ENCODE measurements at places on chromosomes 6 and 20.

- no peak for DNase-seq
Measured at GRCh38 chr20:55760586-55760985, 244.7 kb downstream of the CBLN4 start.

DNA sequence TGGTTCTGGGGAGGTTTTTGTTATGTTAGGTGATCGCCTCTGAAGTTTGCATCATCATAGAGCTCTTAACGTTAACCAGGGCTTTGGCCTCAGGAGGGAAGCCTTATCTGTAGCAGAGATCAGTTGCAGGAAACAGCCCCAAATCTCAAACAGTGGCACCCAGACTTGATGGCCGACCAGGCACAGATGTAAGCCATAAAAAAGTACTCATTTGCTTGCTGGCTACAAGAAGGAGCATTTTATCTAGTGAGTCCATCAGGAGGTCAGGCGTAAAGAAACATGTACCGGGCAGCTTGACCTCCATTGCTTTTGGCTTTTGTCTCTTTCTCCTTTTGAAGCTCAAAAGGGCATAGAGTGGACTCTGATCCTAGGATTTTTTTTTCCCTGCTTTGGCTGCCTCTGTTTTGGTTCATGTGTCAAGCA is 122.3 kb downstream of the CCDC170 start:
- no peak for DNase-seq

- no peak for DNase-seq
Measured at GRCh38 chr6:13038741-13039190, 289.6 kb downstream of the TBC1D7 start.

DNA sequence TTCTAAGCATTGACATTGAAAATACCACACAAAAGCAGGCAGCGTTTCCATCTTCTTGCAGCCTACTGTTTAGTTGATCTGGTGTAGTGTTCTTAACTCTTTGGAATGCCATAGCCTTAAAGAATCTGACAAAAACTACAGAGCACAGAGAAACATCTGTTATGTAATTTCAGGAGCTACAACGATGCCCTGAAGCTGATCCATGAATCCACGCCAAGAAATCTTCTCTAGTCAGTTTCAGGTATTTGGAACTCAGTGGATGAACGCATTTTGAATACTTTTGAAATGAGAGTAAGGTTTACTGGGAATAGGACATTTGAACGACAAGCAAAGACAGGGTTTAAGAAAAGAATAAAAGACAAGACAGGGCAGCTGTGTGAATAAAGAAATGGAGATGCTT is 17.8 kb downstream of the ALDH8A1 start:
- DNase-seq: no peak

- DNase-seq: peak; percentile 79
Measured at GRCh38 chr6:31399589-31400466, 3.6 kb upstream of the MICA start.

GRCh38 chr6:89840538-89840937 is 10.9 kb downstream of the CASP8AP2 start:
- no peak for DNase-seq

- DNase-seq: no peak
Measured at GRCh38 chr6:49570474-49571079, 20.1 kb downstream of the C6orf141 start.

GRCh38 chr6:134093007-134093573 is 40.7 kb upstream of the SLC2A12 start:
- no peak for DNase-seq

- no peak for DNase-seq
Measured at GRCh38 chr6:14107711-14108494, 9.7 kb upstream of the CD83 start.

- DNase-seq: no peak
Measured at GRCh38 chr20:10468340-10468845, 33.3 kb downstream of the SLX4IP start.

GRCh38 chr6:2505624-2506023 is 245.1 kb downstream of the MYLK4 start:
- DNase-seq: peak; percentile 34

DNA sequence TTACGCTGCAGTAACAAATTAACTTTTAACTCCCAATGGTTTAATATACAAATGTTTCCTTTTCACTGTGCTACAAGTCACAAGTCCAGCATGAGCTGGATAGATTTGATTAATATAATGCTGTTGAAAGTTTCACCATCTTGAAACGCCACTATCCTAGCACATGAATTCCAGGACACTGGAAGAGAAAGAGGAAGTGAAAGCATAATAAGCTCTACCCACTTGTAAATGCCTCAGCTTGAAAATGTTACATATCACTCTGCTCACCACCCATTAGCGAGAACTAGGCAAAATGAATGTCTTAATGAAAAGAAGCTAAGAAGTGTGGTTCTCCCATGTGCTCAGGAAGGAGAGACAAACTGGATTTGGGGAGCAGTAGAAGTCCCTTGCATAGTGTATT is 46.9 kb downstream of the PCSK2 start:
- DNase-seq: no peak

- no peak for DNase-seq
Measured at GRCh38 chr6:47478233-47479139, 897 bp downstream of the CD2AP start.

- DNase-seq: no peak
Measured at GRCh38 chr6:106080763-106081095, 5.4 kb upstream of the PRDM1 start.

DNA sequence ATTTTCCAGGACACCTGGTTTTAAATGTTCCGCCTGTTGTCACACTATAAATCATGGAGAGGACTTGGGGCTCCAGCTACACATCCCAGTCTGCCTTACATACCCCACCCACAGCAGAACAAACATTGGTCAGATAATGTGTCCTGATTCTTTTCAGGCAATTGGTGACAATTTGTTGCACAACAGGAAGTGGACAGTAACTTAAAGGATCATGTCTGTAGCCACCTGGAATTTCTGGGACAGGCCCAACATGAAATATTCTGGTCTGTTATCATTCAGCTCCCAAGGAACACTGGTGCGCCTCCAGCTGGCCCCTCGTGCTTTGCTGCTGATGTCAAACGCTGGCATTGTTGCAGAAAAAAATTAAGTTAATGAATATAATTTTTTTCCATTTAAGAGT is 117.2 kb downstream of the SOBP start:
- no peak for DNase-seq

DNA sequence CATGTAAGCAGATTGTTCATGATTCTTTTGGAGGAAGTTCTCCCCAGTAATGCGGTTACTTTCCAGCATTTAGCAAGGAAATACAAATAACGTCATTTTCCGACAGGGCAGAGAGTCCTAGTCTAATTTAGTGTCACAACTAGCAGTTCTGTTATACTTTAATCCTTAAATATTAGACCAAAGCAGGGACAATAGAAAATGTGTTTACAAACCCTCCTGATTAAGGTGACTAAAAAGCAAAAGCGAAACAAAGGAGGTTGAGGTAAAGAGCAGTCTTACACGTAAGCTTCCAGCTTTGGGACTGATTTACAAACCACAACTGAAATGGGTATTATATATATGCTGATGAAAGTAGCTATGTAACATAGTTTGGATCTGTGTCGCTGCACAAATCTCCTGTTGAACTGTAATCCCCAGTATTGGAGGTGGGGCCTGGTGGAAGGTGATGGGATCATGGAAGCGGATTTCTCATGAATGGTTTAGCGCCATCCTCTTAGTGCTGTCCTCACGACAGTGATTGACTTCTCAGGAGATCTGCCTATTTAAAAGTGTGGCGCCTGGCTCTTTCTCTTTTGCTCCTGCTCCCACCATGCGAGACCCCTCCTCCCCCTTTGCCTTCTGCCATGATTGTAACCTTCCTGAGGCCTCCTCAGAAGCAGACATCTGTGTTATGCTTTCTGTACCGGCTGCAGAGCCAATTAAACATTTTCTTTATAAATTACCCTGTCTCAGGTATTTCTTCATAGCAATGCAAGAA is 81.9 kb downstream of the PLCB1 start:
- DNase-seq: no peak

- DNase-seq: peak; percentile 19
Measured at GRCh38 chr6:35048631-35049083, 92.5 kb downstream of the TCP11 start.

DNA sequence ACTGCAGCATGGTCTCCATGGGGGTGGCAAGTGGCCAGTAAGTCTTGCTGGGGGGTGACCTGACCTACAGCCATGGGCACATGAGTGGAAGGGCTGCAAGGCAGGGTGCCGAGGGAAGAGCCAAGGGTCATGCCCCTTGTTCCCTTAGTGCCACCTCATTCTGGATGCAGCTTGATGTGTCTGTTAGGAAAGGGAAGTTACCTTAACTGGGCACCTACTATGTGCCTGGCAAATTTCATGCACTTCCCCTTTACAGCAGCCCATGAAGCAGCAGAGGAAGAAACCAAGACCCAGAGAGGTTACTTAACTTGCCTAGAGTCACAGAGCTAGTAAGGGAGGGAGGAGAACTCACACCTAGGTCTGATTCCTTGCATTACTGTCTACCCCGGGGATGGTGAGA is 174.0 kb downstream of the MRPL14 start:
- no peak for DNase-seq

DNA sequence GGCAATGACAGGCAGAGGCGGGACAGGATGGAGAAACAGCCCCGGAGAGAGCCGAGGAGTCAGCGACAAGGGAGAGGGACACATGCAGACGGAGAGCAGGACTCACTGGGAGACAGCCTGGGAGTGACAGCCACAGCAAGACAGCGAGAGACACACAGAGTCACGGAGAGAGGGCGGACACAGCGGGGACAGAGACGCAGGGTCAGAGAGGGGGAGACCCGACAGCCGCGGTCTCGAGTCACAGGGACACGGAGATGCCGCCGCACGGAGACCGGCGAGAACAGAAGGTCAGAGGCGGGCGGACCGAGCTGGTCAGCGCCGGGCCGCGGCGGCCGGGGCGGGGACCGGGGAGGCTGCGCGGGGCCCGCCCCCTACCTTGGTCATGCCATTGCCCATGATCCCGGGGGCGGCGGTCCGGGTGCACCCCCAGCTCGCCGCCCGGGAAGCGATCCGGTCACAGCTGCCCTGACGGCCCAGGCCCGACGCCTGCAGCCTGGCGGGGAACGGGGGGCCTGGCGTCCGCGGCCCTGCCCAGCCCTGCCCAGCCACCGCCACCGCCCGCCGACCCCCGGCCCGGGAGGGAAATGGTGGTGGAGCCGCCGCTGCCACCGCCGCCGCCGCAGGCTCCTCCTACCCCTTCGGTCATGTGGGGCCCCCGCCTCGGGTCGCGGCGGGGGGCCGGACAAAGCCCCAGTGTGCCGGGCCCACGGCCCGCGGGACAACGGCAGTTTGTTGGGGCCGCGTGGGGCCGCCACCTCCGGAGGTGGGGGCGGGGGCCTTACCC is at the start of the genes DUSP15 and TTLL9:
Gene DUSP15 (minus strand): TSS at position 586 of the 784 bp plus-strand sequence. CDS start 190 bp downstream, at position 396.
Gene TTLL9 (plus strand): TSS at position 693 of the 784 bp plus-strand sequence. CDS start 493 bp downstream, outside the sequence.
- DNase-seq: no peak

- DNase-seq: no peak
Measured at GRCh38 chr20:61662968-61663331, 402.7 kb downstream of the TAF4 start.

DNA sequence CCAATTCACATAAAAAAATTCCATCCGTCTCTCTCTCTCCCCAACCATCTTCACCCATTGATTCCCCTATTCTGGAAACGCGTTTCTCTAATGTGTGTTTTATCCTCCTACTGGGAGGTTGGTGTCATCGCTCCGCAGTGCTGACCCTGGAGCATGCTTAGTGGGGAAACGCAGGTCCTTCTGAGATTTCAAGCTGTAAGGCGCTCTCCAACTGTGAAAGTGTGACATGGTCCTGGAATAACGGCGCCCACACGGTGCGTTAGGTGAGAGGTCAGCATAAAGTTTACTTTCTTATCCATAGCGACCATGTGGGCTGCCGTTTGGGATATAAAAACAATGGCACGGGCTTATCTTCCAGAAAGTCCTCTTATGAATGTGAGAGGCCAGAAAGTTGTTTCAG is 123.9 kb downstream of the WDR27 start:
- no peak for DNase-seq

DNA sequence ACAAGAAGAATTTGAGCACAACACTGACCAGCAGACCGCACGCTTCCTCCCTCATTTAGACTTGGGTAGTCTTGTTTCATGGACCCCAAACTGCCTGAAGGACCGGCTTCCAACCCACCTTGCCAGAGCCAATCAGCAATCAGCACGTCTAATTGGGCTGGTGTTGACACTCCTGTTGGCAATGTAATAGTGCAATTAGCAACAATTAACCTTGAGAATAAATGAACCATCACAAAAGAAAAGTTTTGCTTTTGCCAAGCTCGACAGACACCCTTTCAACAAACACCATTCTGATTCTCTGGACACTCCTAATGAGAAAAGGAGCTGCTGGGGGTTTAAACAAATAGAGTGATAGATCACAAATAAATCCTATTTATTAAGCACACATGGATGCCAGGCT is 61.0 kb downstream of the EDN3 start:
- no peak for DNase-seq

- DNase-seq: no peak
Measured at GRCh38 chr6:38150681-38151296, 331.3 kb downstream of the ZFAND3 start.

GRCh38 chr6:328136-328670 is 35.9 kb downstream of the DUSP22 start:
- no peak for DNase-seq

GRCh38 chr6:110852773-110853172 is 21.8 kb upstream of the AMD1 start:
- DNase-seq: no peak

GRCh38 chr20:910132-910869 is 5.8 kb downstream of the ANGPT4 start:
- DNase-seq: no peak

- no peak for DNase-seq
Measured at GRCh38 chr6:146286961-146287360, 256.7 kb upstream of the RAB32 start.

GRCh38 chr6:129206821-129207220 is 323.9 kb downstream of the LAMA2 start:
- DNase-seq: no peak

GRCh38 chr6:113995634-113996033 is 24.7 kb upstream of the HDAC2 start:
- DNase-seq: no peak

GRCh38 chr20:48799328-48800105 is 28.3 kb downstream of the PREX1 start:
- no peak for DNase-seq

DNA sequence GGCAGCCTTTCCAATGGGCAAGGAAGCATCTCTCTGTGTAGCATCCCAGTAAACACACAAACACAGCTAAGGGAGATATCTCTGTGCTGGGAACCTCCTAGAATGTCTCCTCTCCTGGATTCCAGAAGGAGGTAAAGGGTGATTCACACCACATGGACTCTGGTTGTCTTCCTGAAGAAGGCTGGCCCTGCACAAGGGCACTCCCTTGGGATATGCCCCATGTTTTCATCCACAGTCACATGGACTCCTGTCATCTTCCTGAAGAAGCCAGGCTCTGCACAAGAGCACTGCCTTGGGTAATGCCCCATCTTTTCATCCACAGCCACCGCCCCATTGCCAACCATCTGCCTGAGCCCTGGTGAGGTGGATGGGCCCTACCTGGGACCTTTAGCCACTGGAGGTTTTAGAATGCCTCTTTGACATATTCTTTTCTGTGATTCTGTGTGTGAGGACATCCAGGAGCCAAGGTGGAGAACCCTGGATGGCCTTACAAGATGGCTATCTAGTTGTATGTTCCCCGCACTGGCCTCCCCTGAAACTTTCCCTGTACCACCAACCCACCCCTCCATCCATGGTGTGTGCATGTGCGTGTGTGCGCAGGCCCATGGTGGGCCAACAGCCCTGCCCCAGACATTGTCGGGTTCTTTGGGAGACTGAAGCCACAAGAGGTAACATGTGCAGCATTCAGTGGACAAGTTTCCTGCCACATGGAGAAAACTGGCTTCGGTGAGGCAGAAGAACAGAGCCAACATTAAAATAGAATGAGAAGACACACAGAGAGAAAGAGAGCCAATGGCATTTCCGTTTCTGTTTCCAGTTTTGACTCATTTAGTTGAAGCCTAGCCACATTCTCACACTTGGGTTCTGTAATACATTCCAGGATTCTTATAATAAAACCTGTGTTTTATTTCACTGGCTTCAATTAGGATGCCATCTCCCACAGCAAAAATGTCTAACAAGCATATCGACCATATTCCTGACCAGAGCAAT is 110.2 kb upstream of the CST7 start:
- DNase-seq: no peak
